ENCODE measurements at places on chromosomes 11 and 22. TPM values are rescaled to one million over a fixed set of nuclear protein-coding genes. Genes with fewer than 3 reads are reported as not detected.
A peak's percentile ranks its signal among the peaks of the same experiment; 100 is the strongest.

- DNase-seq: no peak
Measured at GRCh38 chr11:23687991-23688390, 808.9 kb upstream of the LUZP2 start.

GRCh38 chr11:16292167-16292859 is 64.0 kb downstream of the SOX6 start:
- peak; percentile 32 for DNase-seq

DNA sequence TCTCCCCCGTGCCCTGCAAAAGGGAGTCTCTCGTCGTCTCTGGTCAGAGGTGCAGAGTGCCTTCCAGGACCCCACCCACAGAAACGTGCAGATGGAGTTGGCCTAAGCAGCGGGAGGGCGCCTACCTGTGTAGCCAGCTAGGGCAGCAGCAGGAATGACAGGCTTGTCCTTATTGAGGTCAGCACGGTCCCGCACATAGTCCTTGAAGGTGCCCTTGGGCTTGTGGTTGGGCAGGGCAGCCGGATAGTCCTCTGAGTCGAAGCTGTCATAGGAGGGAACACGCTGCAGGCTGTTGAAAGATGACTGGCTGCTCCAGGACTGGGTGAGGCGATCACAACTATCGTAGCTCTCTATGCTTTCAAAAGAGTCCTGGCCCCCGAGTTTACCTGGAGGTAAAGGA is 107.3 kb downstream of the ETS1 start:
- DNase-seq: no peak

DNA sequence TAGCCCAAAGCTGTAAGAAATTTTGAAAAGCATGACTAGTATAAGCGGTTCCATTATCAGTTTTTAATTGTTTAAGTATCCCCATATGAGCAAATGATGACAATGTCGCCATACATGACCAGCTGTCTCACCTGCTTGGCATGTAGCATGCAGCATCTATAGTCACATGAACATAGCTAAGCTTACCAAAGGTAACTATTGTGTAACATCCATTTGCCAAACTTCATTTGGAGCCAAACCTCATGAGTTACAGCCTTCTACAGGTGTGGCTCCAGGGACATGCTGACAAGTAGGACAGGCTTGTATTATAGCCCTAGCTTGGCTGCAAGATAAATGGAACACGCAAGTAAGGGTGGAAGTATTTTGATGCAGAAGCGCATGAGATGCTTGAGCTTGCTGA is 30.4 kb downstream of the OR10A6 start:
- DNase-seq: no peak

GRCh38 chr22:18121954-18122554 is 11.4 kb downstream of the TUBA8 start:
- no peak for DNase-seq

The TBC1D22A gene
- total RNA-seq: 39.4 TPM

All from kidney (tissue), 22 donors.